CD8-positive, alpha-beta memory T cell (primary cell): ENCODE measurements at places on chromosomes 1 and 21. TPM values are rescaled to one million over a fixed set of nuclear protein-coding genes. Genes with fewer than 3 reads are reported as not detected.

The S100B gene
- total RNA-seq = 1.4 TPM

The SLC6A17 gene
- 0.07 TPM for total RNA-seq

The SYTL1 gene
- 24.2 TPM for total RNA-seq

The THBS3 gene
- 7.8 TPM for total RNA-seq

The C1orf53 gene
- total RNA-seq = 2.9 TPM

The ALPL gene
- total RNA-seq = not detected

The NBPF10 gene
- 0.85 TPM for total RNA-seq

The CYP4Z1 gene
- not detected for total RNA-seq

The NBPF4 gene
- total RNA-seq = 0.15 TPM

The PLA2G4A gene
- 1.5 TPM for total RNA-seq

The MAP10 gene
- 1.4 TPM for total RNA-seq

DNA sequence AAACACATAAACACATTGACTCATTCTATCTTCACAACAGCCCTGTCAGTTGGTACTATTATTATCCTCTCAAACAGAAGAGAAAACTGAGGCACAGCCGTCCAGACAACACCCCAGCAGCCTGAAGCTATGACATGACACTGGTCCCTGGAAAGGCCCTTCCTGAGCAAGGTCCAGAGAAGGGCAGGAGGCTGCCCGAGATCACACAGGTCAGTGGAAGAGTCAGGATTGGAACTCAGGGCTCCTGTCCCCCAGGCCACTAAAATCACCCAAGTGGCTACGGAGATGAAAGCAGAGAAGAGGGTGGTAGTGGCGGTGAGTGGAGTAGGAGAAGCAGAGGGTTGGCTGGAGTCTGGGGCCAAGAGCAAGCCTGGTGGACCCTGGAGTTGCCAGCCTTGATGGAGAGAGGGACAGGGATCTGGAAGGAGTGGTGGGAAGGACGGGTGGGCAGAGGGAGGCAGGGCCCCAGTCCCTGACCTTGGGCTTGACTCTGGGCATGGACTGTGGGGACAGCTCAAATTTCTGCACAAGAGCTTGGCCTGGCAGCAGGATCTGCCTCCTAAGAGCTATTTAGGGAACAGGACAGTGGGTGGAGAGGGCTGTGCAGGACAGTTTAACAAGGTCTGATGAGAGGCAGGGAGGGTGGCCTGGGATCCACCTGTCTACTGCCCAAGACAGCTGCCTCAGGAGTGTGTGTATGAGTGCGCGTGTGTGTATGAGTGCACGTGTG, 15.8 kb downstream of the MYOM3 start:
- H3K27ac ChIP-seq = no peak overlapping the region
- no peak for DNase-seq
- no peaks in the 10 kb centered on the region for H3K27me3 ChIP-seq
- H3K36me3 ChIP-seq = no peaks in the 10 kb centered on the region

DNA sequence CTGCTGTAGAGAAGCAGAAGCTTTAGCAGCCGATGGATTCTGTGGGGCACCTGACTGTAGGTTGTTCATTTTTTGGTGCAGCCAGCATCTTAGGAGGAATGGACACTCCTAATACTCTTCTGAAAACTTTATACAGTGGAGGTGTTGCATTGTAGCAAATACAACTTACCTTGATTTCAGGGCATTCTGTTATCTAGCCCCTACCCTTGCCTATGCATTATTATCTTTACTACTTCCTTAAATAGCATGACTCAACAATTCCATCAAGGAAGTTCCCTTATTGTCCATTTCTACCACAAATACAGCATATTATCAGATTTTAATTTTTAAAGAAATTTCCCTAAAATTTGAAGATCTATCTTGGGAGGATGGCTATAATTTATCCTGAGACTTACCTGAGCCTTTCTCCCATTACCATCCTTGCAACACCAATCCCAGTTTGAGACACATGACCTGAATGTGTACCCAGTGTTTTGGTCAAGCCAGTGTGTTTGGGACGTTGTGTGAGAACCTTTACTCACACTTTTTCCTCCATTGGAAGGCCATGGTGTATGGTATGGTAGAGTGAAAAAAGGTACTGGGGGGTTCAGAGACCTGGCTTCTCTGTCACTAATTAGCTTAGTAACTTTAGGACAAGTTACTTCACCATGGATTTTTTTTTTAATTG, 9.2 kb downstream of the POU2F1 start:
- no peaks in the 10 kb centered on the region for H3K36me3 ChIP-seq
- H3K27ac ChIP-seq = no peak overlapping the region
- H3K4me3 ChIP-seq = no peak overlapping the region
- no peaks in the 10 kb centered on the region for H3K27me3 ChIP-seq
- no peak for DNase-seq
- peaks cover 13% of the 10 kb centered on the region for H3K4me1 ChIP-seq

DNA sequence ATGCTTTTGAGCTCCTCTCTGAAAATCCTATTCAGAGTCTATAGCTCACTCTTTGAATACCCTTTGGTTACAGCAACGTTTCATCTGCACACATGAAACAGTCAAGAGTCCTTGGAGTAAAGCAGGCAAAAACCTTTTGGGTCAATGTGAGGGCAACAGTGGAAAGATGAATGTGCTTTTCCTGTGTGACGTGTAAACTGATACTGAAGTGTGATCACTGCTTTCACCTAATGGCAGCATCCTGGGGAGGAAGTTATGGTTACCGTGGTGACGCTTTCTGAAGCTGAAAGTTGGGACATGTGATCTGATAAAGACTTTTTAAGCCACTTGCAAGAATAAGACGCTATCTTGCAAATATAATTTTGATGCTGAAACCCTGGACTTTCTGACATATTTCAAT, 160.0 kb downstream of the SEC16B start:
- H3K4me1 ChIP-seq = no peaks in the 10 kb centered on the region
- H3K36me3 ChIP-seq = no peaks in the 10 kb centered on the region
- no peak for DNase-seq
- no peaks in the 10 kb centered on the region for H3K27me3 ChIP-seq
- H3K27ac ChIP-seq = no peak overlapping the region

- no peaks in the 10 kb centered on the region for H3K36me3 ChIP-seq
- no peaks in the 10 kb centered on the region for H3K27me3 ChIP-seq
- H3K27ac ChIP-seq = no peak overlapping the region
- no peak overlapping the region for H3K4me3 ChIP-seq
- DNase-seq = no peak
- H3K4me1 ChIP-seq = no peaks in the 10 kb centered on the region
Observed at GRCh38 chr21:14916676-14917141, 148.1 kb downstream of the NRIP1 start.

GRCh38 chr1:162279136-162279498, 97.5 kb downstream of the SPATA46 start:
- no peak overlapping the region for H3K4me3 ChIP-seq
- H3K27me3 ChIP-seq = no peaks in the 10 kb centered on the region
- no peaks in the 10 kb centered on the region for H3K4me1 ChIP-seq

- no peaks in the 10 kb centered on the region for H3K27me3 ChIP-seq
- H3K4me3 ChIP-seq = no peak overlapping the region
- no peaks in the 10 kb centered on the region for H3K36me3 ChIP-seq
- H3K27ac ChIP-seq = no peak overlapping the region
Observed at GRCh38 chr1:90959352-90960206, 62.3 kb downstream of the ZNF644 start.

DNA sequence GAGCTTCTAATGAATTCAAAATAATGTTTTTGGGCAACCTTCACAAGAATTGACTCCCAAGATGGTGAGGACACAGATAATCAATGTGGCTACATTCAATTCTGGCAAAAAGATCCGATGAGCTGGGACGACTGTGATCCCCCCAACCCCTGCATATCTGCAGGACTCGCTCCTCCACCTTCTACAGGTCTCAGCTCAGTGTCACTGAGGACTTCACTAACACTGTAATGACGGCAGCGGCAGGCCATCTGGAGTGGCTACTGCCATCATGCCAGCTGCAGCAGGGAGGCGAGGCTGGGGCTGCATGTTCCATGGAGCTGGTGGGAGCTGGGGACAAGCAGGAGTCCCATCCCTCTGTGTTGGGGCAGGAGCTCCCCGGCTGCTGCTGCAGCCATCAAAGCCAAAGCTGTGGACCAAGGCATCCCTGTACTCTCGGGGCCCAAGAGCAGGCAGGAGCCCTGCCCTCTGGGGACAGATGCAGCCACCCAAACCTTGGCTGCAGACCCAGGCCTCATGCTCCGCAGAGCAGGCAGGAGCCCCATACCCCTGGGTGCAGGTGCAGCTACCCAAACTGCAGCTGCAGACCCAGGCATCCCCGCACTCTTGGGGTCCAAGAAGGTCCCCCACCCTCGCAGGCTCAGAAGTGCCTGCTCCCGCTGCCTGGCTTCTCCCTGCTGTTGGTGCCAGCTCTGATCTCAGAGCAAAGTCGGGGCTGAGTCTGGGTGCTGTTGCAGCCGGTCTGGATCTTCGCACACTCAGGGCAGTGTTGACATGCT, 12.2 kb upstream of the DHRS3 start:
- H3K27ac ChIP-seq = no peak overlapping the region
- H3K27me3 ChIP-seq = no peaks in the 10 kb centered on the region
- DNase-seq = no peak
- H3K4me3 ChIP-seq = no peak overlapping the region

DNA sequence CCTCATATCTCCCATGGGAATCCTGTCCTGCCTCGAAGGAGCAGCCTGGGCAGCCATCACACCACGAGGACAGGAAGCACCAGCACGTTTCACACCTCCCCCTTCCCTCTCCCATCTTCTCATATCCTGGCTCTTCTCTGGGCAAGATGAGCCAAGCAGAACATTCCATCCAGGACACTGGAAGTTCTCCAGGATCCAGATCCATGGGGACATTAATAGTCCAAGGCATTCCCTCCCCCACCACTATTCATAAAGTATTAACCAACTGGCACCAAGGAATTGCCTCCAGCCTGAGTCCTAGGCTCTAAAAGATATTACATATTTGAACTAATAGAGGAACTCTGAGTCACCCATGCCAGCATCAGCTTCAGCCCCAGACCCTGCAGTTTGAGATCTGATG, 8.7 kb downstream of the SLAMF8 start:
- no peaks in the 10 kb centered on the region for H3K27me3 ChIP-seq
- H3K4me1 ChIP-seq = no peaks in the 10 kb centered on the region
- no peak overlapping the region for H3K27ac ChIP-seq
- no peak for DNase-seq
- H3K4me3 ChIP-seq = no peak overlapping the region
- H3K36me3 ChIP-seq = no peaks in the 10 kb centered on the region

- no peaks in the 10 kb centered on the region for H3K4me1 ChIP-seq
- H3K27me3 ChIP-seq = no peaks in the 10 kb centered on the region
- no peak for DNase-seq
Observed at GRCh38 chr1:101166583-101167120, 70.2 kb upstream of the S1PR1 start.

DNA sequence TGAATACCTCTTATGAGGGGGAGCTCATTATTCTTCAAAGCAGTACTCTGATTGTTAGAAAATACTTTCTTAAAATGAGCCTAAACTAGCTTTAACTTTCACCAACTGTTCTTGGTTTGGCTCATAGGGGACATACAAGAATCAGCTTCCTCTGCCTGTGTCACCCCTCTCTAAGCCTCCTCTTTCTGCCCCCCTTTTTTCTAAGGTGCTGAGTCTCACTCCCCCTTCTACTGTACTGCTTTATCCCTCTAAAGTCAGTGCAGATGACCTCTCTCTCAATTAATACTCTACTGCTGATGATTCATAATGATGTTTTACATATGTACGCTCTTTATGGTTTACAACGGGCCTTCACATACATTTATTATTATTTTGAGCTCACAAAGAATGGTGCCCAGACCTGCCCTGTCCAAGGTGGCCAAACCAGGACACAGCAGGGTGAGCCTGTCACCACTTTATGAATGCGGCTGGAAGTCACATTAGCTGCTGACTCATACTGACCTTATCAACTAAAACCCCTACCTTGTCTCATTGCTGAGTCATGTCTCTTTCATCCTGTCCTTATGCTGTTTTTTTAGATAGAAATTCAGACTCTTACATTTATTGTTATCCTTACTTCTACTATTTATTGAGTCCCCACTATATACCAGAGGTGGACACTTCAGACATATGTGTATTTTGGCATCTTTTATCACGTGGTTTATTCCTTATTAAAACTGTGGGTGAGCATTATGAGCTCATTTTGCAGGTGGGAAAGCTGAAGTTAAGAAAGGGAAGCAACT, 126.9 kb downstream of the RNF220 start:
- H3K27me3 ChIP-seq = no peaks in the 10 kb centered on the region
- H3K36me3 ChIP-seq = no peaks in the 10 kb centered on the region
- no peak for DNase-seq
- H3K4me3 ChIP-seq = no peak overlapping the region
- H3K4me1 ChIP-seq = no peaks in the 10 kb centered on the region

GRCh38 chr1:60581455-60582220, 500.7 kb upstream of the NFIA start:
- H3K36me3 ChIP-seq = no peaks in the 10 kb centered on the region
- no peaks in the 10 kb centered on the region for H3K4me1 ChIP-seq
- no peaks in the 10 kb centered on the region for H3K27me3 ChIP-seq
- DNase-seq = no peak
- H3K4me3 ChIP-seq = no peak overlapping the region
- no peak overlapping the region for H3K27ac ChIP-seq

GRCh38 chr1:145956781-145957442, 905 bp downstream of the LIX1L start:
- peak overlapping the region; percentile 76 for H3K27ac ChIP-seq
- peak overlapping the region; percentile 94 for H3K4me3 ChIP-seq
- no peaks in the 10 kb centered on the region for H3K27me3 ChIP-seq
- peaks cover 61% of the 10 kb centered on the region for H3K4me1 ChIP-seq

DNA sequence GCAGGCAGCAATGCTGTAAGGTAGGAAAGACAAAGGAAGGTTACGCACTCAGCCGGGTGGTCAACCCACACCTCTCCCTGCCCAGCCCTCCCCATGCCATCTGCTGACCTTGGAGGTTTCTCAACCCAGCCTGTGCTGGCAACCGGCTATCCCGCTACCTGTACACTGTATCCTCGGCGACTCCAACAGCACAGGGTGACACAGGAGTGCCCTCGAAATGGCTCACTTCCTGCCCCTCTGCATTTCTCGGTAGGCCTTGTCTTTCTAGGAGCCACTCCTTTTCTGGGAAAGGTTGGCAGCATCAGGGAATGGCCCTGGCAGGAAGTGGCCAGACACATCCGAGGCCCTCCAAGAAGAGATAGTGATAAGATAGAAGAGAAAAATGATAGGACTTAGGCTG, 124.0 kb downstream of the PROX1 start:
- no peaks in the 10 kb centered on the region for H3K27me3 ChIP-seq
- H3K4me1 ChIP-seq = no peaks in the 10 kb centered on the region
- H3K27ac ChIP-seq = no peak overlapping the region
- H3K36me3 ChIP-seq = no peaks in the 10 kb centered on the region

DNA sequence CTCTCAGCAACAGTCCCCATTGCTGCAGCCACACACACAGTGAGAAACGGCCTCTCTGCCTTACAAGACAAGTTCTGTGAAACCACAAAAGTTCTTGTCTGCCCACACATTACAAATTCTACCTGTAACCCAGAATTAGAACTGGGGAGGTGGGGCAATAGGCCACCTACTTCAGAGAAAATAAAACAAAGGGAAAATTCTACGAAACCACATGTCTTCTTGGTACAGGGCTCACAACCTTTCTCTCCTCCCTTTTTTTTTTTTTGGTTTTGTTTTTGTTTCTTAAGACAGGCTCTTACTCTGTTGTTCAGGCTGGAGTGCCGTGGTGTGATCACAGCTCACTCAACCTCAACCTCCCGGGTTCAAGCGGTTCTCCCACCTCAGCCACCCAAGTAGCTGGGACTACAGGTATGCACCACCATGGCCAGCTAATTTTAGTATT, 30.2 kb downstream of the LPAR3 start:
- H3K4me1 ChIP-seq = peaks cover 43% of the 10 kb centered on the region
- peak overlapping the region; percentile 31 for H3K4me3 ChIP-seq
- H3K27me3 ChIP-seq = no peaks in the 10 kb centered on the region
- H3K27ac ChIP-seq = no peak overlapping the region
- no peaks in the 10 kb centered on the region for H3K36me3 ChIP-seq
